Choroid plexus epithelial cell (primary cell): ENCODE measurements at places on chromosomes 7 and 10.
A peak's percentile ranks its signal among the peaks of the same experiment; 100 is the strongest.

GRCh38 chr10:63503395-63503794 is 17.8 kb upstream of the REEP3 start:
- DNase-seq: no peak

- DNase-seq: no peak
Measured at GRCh38 chr7:76354516-76354915, 4.3 kb downstream of the YWHAG start.

GRCh38 chr7:80997841-80998240 is 79.0 kb upstream of the SEMA3C start:
- DNase-seq: no peak

GRCh38 chr10:89470628-89471027 is 56.3 kb downstream of the IFIT5 start:
- DNase-seq: peak; percentile 92

DNA sequence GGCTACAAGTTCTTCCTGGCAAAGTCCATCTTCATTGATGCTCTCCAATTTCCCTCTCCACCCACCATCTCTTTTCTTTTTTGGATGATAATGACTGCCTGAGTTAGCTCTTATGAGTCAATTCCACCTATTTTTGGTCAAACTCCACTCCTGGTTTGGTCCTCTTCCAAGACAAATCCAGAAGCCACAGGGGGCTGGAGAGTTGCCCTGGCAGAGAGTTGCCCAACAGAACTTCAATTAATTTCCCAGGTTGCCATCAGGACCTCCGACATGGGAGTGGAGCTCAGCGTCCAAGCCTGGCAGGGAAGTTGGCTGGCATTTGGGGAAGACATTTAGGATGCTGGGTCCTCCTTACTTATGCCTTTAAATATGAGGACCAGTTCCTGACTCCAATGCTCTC is 29.2 kb upstream of the KCNMA1 start:
- no peak for DNase-seq

- no peak for DNase-seq
Measured at GRCh38 chr10:117189557-117189956, 7.7 kb upstream of the KCNK18 start.

DNA sequence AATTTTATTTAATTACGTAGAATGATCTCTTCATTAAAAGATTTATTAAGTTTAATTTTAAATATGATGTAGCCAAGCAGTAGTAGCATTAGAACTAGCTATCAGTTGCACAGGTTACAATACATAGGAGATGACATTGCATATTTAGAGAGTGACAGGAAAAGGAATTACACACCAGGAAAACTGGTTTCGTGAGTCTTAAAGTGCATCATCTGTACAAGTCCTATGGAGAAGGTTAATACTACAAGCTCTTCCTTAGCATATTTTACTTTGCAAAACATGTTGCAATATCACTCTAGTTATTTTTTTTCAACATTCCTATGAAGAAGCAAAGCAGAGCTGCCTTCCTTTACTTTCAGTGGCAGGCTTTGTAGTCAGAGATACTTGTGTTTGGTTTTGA is 20.2 kb upstream of the SEM1 start:
- DNase-seq: no peak

DNA sequence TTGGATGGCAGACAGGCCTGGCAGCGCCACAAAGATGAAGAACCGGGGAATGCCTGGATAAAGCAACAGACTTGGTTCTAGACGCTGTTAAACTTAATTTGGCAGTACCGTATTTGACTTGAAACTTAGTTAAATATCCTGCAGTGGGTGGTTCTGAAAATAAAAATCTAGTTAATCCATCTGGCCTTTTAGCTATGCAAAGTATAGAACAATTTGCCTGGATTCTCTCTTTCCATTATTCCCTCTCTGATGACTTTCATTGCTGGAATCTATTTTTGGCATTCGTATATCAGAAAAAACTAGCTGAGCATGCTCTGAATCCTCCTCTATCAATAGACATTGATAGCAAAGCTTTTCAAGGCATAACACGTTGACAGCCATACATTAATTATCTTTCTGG is 203.6 kb downstream of the MACC1 start:
- DNase-seq: no peak

DNA sequence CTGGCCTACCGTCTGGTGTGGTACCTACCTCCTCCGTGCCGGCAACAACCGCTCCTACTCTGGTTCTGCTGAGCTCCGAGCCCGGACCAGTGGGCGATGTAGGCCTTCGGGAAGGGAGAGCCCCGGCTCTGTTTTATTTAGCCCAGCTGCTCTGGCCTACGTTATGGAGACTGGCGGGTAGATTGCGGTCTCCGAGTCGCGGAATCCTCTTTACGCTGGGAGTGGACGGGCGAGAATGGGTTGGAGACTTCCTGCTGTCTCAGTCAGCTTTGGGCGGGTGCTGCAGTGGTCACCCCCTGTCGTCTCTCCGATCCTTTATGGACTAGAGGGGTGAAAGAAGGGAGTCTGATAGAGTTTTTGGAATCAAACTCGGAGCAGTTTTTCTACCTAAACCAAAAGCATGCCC is 406 bp downstream of the CBLL1 start:
- DNase-seq: no peak

DNA sequence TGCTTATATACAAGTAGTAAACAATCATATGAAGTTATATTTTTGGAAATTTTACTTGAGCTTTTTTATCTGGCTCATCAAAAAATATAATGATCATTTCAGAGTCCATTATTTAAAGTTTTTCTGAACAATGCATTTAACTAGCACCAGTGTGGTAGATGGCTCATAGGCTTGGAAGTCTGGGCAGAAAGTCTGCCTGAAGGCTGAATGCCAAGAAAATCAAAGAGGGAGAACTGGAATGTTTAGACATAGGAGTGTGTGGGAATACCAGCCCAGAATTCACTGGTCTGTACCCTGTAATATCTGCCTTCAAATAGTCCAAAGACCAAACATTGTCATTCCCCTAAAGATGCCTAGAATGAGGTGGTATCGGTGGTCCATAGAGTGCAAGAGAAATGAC is 40.3 kb upstream of the ANK3 start:
- peak; percentile 58 for DNase-seq

DNA sequence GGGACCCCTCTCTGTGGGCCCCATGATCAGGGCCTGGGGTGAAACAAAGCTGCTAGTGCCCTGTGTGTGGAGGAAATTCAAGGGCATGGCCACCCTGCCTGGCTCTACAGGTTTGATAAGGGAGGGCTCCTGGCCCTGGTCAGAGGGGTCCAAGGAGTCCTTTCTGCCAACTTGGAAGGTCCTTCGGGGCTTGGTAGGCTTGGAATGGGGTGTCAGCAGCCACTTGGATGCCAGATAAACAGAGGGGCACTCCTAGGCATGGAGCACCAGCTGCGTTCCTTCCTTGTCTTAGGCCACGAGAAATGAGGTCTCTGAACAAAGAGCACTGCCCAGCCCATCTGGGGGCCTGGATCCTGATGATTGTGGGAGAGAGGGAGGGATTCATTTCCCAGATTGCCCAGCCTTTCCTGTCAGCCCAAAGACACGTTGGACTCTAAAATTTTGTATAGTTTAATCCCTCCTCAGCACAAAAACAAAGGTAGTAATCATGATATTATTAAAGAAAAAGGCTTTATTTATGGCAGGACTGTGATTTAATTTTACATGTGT is 5.1 kb downstream of the MTURN start:
- no peak for DNase-seq

GRCh38 chr10:49383853-49384252 is 12.0 kb downstream of the DRGX start:
- DNase-seq: no peak

GRCh38 chr10:118216020-118216419 is 126.1 kb downstream of the FAM204A start:
- DNase-seq: no peak

DNA sequence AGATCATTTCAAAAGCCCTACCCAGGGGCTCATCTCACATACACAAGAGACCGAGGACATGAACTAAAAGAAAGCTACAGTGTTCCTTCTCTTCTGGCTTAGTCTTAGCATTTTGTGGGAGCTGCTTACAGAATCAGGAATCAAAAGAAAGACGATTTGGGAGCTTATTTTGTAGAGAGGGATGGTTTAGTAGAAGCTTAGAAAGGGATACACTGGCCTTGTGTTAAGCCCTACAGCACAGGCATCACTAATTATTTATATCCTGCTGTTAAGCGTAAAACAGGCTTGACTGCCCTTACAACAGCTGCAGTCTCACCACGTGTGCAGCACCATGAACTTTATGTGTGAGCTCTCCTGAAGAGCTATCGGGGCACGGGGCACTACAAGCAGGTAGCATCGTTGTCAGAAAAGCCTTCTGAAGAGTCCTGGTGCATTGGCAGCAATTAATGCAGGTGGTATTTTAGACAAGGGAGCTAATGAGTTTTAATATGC is 798.3 kb downstream of the NXPH1 start:
- DNase-seq: no peak

DNA sequence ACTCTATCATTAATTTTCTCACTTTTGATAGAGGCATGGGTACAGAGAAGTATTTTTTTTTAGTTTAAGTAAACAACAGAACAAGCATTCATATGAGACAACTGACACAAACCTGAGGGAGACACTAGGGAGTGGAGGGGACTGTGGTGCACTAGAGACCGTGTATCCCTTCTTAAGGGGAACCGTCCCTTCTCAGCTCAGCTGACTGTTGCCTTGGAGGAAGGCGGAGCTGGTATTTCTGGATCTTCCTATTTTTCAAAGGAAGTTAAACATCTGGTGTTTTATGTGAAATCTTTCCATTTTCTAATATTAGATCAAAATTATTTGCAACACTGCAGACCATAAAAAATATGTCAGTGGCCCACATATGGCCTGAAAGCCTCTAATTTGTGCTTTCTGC is 113.6 kb upstream of the MACROH2A2 start:
- no peak for DNase-seq

DNA sequence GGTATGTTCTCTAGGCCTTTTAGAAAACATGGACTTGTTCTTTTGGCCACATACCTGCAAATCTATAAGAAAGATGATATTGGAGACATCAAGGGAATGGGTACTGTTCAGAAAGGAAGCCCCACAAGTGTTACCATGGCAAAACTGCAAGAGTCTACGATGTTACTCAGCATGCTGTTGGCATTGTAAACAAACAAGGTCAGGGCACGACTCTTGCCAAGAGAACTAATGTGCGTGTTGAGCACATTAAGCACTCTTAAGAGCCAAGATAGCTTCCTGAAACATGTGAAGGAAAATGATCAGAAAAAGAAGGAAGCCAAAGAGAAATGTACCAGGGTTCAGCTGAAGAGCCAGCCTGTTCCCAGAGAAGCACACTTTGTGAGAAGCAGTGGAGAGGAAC is 37.1 kb downstream of the SDK1 start:
- DNase-seq: no peak

DNA sequence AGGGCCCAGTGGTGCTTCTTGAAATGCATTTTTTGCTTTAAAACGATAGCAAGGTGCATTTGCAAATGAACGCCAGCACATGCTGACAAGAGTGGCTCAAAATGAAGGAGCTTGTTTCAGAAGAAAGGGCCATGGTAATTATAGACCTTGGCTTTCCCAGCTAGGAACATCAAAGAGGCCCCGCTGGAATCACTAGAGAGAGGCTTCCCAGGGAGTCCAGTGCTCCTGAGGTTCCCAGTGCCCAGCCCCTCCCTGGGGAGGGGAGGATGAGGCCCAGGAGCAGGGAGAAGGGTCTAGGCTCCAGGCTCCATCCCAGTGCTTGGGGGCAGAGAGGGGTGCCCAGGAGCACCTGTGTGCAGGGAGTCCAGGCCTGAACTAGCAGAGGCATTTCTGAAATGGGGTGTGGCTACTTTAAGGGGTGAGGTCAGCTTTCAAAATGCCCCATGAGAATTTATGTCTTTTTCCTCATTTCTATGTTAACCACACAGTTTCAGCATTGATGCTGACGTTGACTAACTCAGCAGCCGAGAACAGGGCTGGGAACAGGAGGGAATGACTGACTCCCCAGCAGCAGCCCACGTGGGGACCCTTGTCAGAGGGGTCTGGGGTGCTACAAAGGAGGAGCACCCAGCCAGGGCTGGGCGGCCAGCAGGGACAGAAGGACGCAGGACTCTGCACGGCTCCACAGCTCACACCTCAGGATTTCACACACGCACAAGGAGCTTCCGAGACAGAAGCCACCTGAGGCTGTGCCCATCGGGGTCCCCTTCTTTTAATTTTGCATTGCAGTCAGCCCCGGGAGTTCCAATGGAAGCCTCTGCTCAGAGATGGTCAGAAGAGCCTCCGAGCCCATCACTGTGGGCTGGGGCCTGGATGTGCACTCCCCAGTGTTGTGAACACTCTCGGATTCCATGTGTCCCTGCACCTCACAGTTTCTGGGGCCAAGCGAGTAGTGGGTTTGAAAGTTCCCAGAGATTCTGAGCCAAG is 570.2 kb downstream of the PTPRN2 start:
- DNase-seq: no peak

- DNase-seq: no peak
Measured at GRCh38 chr10:127618797-127619196, 69.7 kb downstream of the NPS start.

DNA sequence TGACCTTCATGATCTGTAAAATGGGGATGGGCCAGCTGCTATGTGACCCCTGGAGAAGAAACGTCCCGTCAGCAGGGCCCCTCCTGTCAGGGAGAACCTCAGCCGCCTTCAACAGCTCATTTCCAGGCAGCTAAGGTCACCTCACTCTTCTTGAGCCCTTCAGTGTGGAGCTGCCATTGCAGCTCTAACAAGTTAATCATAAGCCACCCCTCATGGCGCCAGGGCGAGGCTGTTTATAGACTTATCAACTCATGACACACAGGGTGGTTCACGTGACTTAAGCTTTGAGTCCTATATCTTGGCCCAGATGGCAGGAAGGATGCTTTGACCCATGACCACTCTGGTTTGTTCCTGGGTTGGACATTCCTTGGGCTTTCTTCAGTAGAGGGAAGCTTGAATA is 315.1 kb downstream of the TNS3 start:
- DNase-seq: peak; percentile 23

DNA sequence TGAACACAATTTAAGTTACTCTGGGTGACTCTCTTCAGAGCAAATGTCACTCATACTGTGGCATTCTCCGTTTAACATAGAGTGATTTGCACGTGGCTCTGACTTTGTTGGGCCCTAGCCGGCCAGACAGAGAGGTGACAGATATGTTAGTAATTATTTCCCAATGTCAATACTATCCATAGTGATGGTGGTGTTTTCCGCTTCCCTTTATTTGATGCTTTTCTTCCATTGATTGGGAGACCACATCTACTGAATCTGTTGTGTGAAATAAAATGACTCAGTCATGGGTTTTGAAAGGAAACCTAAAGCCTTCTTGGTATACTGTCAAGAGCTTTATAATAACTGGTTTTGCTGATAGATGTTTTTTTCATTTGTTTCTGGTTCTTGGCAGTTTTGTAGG is 7.4 kb downstream of the AVL9 start:
- DNase-seq: no peak

GRCh38 chr7:107999779-108000560 is 3.0 kb downstream of the LAMB1 start:
- DNase-seq: peak; percentile 53

DNA sequence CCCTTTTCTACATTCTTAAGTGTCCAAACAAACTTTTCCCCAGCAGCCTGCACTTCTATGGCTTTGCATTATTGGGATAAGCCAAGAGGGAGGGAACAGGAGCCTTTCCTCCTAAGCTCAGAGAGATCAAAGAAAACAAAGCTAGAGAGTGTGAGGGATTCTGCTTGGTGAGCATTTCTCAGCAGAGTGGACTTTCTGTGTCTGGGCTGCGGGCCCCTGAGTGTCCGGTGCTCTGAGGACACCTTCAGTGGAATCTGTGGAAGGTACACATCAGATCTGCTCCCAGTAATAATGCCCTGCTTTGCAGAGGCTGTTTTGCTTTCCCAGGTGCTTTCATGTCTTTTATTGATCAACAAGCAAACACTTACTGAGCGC is 50.2 kb downstream of the KCNMA1 start:
- no peak for DNase-seq
